ENCODE measurements at places on chromosomes 7 and 10.
A peak's percentile ranks its signal among the peaks of the same experiment; 100 is the strongest.

DNA sequence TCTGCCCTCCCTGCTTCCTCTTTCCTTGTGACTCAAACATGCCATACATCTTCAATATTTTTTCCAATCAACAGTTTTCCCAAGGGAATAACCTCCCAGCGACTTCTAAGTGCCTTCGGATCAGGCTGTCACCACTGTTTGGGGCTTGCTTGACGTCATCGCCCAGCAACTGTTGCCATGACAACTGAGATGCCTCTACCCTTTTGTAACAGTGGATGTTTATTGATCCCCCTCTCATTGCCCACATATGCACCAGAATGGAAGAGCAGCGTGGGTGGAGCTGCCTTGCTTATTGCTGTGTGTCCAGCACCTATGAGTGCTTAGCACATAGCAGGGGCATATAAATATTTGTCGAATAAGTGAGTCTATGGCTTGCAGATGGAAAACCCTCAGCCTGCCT, 14.4 kb downstream of the FFAR4 start:
- DNase-seq, result peak; percentile 66

- DNase-seq, result peak; percentile 46
Measured at GRCh38 chr10:109926061-109926745, 2.9 kb upstream of the XPNPEP1 start.

DNA sequence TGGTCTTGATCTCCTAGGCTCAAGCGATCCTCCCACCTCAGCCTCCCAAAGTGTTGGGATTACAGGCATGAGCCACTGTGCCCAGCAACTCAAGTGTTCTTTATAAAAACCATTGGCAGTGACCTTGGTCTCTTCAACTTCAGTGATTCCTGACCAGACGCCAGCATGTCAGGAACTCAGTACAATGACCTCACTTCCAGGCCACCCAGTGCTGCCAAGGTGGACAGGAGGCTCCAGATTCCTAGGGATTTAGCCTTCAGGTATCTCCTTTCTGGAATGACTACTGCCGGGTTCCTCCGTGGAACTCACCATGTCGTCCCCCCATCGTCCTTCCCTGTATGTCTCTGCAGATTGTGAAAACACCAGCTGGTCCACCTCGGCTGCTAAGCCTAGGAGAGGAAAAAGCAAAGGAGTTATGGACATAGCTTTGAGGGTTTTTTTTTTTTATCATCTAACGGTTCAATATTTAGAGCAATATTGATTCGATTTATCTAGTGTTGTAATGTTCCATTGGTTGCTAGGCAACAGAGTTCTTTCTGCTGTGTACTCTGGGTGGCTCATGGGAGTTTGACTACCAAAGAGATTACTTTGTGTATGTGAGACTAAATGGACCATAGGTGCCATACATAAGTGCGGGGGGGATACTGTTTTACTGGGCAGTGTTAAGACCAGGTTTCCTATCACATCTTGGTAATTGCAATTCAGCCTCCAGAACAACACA, 425.8 kb upstream of the AUTS2 start:
- no peak for DNase-seq

DNA sequence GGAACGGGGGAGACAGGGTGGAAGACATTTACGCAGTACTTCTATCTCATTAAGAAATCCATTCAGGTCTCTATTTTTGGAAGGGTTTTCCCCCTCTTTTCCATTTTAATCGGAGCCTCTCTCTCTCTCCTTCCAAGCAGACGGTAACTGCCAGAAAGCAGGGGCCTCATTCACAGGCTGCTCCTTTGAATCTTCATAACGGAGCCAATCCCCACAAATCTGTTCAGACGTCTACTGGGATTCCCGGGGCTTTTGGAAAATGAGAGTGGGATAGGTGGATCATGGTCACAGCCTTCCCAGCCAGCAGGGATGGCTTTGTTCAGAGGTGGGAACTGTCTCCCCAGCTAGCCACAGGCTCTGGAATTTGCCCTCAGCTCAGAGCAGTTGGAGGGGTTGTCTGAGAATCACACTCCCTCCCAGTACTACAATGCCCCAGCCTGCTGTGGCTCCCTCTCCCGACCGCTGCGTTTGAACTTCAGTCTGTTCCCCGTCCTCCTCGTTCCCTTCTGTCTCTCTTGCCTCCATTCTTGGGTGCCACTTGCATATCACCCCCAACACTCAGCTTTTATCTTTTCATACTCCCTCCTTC, 413.6 kb downstream of the PLXNA4 start:
- no peak for DNase-seq

- no peak for DNase-seq
Measured at GRCh38 chr7:90007001-90007654, 147.1 kb upstream of the STEAP1 start.

DNA sequence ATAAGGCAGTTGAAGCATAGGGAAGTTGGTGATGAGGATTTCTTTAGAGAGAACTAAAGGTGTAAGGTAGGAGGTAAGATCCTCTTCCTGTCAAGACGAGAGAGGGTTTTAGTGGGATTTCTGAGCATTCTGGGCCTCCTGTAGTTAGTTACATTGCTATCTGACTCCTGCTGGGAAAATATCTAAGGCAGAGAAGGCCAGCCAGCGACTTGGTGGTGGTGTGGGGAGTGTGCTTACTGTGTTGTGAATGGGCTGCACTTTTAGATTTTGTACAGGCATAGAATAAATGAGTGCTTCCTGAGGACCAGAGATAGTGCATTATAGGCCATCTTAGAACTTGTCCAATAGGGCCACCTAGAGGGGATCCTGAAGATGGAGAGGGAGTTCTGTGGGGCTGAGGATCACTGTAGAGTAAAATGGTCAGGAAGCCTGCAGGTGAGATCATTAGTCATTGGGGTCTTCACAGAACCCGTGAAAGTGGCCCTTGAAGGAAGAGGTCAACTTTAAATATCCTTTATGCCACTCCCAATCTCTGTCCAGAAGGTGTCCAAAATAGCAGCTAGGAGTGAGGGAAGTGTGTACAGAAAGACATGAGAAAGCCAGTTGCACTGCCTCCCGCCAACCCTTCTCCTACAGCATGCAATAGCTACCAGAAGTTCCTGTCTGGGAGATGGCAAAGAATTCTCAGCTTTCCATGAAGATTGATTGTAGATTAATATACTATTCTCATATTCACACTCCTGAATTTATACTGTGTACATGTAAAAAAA, 266.6 kb downstream of the POLR1F start:
- DNase-seq, result peak; percentile 76

DNA sequence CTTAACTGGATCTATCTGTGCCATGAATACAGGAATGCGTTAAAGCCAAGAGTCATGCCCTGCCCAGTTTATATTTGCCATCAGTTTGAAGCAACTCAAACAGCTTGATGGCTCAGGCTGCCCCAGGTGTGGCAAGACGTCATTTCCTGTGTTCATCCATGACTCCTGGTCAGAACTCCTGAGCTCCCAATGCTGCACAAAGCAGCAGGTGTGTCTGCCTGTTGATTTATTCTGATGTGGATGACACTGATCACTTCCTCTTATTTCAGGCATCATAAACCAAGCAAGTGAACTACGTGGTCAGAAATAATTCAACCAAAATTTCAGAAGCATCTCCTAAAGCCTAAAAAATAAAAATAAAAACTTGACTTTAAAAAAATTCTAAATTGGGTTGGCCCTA, 68.5 kb downstream of the EZH2 start:
- DNase-seq, result no peak

GRCh38 chr7:5173496-5173895, 16.5 kb upstream of the WIPI2 start:
- DNase-seq, result no peak

DNA sequence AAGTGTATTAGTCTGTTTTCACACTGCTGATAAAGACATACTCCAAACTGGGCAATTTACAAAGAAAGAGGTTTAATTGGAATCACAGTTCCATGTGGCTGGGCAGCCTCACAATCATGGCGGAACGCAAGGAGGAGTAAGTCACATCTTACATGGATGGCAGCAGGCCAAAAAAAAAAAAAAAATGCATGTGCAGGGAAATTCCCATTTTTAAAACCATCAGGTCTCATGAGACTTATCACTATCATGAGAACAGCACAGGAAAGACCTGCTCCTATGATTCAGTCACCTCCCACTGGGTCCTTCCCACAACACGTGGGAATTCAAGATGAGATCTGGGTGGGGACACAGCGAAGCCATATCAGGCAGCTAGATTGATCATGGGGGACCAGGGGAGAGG, 136.8 kb downstream of the EXOC4 start:
- DNase-seq, result peak; percentile 20

GRCh38 chr7:34762764-34763163, 104.7 kb downstream of the NPSR1 start:
- peak; percentile 50 for DNase-seq

- no peak for DNase-seq
Measured at GRCh38 chr10:132204078-132204780, 17.5 kb downstream of the DPYSL4 start.

- no peak for DNase-seq
Measured at GRCh38 chr7:18724318-18724717, 228.8 kb downstream of the HDAC9 start.

- no peak for DNase-seq
Measured at GRCh38 chr10:97096261-97097083, 89.3 kb downstream of the SLIT1 start.

- DNase-seq, result no peak
Measured at GRCh38 chr7:156062286-156062685, 250.0 kb upstream of the SHH start.

- DNase-seq, result no peak
Measured at GRCh38 chr7:95436407-95436806, 1.6 kb upstream of the PON2 start.

GRCh38 chr10:124164264-124164663, 70.9 kb upstream of the CHST15 start:
- no peak for DNase-seq

DNA sequence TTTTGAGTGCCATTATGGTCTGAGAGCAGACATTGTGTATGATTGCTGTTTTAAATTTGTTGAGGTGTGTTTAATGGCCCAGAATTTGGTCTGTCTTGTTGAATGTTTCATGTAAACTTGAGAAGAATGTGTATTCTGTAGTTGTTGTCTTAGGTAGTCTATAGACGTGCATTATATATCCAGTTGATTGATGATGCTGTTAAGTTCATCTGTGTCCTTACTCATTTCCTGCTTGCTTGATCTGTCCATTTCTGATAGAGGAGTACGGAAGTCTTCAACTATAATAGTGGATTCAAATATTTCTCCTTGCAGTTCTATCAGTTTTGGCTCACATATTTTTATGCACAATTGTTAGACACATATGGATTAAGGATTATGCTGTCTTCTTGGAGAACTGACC, 16.0 kb downstream of the PTPN12 start:
- DNase-seq, result no peak

DNA sequence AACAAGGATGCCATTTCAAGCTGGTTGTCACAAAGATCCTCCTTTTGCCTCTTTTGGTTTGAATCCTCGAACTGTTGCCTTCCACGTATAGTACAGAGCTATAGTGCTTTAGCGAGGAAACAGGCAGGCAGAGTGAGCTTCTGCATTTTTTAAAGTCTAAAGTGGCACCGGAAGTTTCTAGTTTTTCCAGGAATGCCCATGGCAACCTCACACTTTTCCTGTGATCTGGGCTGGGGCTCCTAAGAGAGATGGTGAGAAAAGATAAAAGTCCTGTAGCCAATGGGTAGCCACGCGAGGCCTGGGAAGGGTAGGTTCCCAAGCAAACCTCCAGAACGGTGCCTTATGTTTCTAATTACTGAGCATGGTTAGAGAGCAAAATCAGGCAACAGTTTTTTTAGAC, 76.7 kb downstream of the CALD1 start:
- DNase-seq, result peak; percentile 69

DNA sequence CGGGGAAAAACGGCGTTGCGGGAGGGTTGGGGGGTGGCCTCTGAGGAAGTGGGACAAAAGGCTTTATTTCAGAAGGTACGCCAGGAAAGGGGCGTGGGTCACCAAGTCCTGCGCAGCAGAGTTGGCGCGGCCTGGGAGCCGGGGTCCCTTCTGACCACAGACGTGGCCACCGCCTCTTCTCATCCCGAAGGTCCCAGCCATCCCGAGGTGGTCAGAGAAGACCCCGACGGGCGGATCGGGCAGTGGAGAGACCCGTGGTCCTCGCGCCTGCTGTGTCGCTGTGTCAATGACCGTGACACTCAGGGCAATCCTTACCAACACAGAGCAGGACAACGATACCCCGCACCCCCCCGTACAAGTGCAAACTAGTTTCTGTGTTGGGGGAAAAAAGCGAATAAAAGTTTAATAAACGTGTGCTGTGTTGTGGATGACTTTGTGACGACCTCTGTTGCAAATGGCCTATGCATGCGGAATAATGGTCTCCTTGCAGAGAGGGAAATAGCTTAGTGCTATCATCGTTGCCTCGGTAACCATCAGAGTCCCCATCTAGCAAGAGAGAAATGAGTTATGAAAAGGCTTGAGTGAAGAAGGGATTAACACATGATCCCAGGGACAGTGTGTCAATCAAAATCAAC, 19.4 kb upstream of the GATA3 start:
- no peak for DNase-seq

- peak; percentile 10 for DNase-seq
Measured at GRCh38 chr10:67923551-67923950, 39.1 kb downstream of the SIRT1 start.

DNA sequence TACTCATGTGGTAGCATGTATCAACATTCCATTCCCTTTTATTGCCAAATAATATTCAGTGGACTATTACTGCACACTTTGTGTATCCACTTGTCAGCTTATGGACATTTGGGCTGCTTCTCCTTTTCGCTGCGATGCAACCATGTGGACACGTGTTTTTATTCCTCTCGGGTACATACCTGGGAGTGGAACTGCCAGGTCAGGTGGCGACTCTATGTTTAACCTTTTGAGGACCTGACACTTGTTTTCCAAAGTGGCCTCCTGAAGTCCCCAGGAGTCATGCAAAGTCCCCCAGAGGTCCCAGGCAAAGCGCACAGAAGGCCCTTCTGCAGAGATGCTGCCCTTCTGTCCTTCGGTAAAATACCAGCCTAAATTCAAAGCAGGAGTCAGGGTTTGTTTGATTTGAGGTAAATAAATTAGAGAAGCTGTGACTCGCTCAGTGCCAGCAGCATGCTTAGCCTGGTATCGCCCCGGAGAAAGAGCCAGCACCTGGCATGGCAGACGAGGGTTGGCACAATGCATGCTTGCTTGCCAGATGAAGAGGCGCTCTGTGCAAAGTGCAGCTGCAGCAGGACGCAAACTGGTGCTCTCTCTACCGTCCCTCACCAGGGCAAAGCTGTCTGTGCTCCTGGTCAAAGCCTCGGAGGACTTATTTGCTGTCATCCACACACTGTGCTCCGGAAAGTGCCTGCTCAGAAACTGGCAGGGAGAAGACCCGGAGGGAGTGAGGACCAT, 37.8 kb downstream of the HIPK2 start:
- no peak for DNase-seq

DNA sequence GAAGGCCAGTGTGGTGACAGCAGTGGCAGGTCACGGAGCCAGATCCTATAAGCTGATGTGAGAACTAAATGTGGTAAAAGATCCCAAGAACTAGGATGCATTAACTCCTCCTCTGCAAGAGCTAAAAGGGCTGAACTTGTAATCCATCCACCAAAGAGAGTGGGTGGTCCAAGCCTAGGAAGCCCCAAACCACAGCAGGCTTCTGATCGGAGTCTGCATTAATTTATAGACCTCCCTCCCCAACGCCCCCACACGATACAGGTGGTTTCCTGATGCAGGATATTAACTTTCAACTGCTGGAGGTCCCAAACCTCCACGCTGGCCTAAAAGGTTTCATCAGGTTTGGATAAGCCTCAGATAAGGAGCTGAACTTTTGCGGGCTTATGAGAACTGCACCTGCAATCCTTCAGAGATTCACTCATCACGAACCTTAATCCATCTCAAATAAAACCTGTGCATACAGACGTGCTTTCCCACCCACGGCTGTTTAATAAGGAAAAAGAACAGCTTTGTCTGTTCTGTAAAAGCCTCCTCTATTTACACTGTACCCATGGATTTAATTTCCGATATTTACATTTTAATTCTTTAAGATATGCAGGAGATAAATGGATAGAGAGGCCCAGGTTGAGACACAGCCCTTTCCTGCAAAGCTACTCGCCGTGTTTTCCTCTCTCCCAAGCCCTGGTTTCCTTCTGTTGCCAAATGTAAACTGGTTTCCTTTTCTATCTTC, 74.9 kb downstream of the GFRA1 start:
- no peak for DNase-seq

All from fibroblast of skin of scalp (primary cell).